ENCODE measurements at places on chromosomes 5 and 9.

GRCh38 chr5:175809531-175810121 lies 61.8 kb upstream of the CPLX2 start:
- ATAC-seq = no peak

DNA sequence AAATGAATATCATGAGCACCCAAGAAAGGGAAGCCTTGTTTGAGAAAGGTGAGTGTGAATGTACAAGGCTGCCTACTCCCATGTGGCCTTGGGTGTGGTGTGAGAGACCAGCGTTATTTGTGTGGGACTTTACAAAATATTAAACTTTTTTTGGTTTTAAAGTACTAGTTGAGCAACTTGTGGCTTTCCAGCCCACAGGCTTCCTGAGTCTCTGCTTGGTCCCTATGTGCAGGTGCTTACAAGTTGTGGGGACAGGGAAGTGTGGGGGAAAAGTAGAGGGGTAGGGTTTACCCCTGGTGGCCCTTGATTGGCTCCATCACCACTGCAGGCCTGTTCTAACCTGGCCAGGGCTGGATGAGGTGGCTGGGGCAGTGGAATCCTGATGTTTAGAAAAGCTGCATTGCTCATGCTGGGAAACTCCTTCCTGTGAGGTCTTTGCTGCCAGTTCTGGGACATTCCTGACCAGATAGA lies 19.7 kb downstream of the PTTG1 start:
- no peak for ATAC-seq

DNA sequence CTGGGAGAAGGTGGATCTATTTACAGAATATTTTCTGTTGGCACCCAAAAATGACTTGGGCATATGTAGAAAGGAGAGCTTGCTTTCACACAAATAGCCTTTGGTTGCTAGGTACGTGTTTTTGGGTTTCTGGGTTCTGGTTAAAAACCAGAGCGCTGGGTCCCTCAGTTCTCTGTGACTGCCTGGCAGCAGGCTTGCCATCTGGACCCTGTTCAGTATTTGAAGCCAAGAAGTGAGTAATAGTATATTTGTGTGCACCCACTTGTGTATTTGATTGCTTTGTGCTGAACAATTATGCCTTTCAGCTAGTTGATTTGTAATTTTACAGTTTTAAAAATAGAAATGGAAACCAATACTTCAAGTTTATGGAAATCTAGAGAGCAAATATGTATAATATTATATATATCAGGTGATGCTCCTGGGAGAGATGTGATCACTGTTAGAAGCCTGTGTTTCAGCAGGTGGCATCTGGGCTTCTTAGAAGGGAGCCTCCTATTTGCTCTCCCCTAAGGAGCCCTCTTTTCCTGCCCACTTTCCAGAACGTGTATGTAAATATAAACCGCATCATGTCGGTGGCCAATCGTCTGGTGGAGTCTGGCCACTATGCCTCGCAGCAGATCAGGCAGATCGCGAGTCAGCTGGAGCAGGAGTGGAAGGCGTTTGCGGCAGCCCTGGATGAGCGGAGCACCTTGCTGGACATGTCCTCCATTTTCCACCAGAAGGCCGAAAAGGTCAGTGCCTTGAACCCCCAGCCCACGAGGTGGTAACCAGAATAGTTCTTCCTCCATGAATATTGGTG lies 153.6 kb downstream of the TRIO start:
- no peak for ATAC-seq

- no peak for ATAC-seq
Measured at GRCh38 chr5:7088849-7089248, 307.1 kb upstream of the ADCY2 start.

- no peak for ATAC-seq
Measured at GRCh38 chr9:121394292-121394691, 24.2 kb upstream of the STOM start.

GRCh38 chr9:33719581-33720374 lies 75.6 kb upstream of the PRSS3 start:
- ATAC-seq = no peak

GRCh38 chr9:100425758-100426157 lies 1.2 kb upstream of the MSANTD3 start:
- ATAC-seq = no peak

GRCh38 chr9:15349892-15350761 lies 43.1 kb upstream of the TTC39B start:
- no peak for ATAC-seq

DNA sequence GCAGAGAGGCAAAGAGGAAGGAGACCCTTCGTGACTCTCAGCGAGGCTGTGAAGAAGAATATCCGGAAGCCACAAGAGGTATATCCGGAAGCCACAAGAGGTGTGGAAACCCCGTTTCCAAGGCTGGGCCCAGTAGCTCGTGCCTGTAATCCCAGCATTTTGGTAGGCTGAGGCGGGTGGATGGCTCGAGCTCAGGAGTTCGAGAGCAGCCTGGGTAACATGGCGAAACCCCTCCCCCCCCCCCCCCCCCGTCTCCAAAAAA lies 612 bp upstream of the BBLN start:
- ATAC-seq = no peak

DNA sequence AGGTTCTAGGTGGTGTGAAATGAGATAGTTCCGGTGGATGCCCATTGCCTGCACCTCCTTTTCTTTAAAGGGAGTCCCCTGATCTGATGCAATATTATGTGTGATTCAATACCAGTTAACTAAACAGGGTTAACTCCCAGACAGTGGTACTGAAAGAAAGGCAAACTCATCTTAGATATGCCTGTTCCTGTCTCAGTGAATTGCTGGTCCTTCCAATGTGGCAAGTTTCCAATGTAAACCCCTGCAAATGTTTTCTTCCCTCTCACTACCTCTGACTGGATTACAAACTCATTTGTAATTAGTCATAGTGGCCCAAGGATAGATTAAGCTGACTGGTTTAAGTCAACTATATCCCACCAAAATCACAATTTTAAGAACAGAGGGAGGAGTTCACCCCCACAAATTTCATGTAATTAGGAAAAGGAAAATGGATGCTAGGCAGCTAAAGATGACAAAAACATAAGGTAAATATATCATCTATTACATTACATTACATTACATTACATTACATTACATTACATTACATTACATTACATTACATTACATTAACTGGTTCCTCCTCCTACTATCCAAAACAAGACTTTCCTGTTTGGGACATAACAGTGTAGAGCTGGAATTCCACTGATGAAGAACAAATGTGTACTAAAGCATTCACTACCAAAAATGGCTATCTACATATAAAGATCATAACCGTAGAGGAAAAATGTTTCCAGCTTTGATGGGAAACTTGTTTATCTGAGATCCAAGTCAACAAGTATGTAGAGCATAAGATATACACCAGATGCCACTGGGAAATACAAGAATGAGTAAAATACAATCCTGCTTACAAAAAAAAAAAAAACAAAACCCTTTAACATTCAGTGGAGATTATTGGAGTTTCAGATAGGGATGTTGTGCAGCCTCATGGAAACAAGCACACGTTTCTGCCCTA lies 121.5 kb upstream of the SNX2 start:
- no peak for ATAC-seq
